ENCODE measurements at places on chromosomes 7 and 10. TPM values are rescaled to one million over a fixed set of nuclear protein-coding genes. Genes with fewer than 3 reads are reported as not detected.

GRCh38 chr7:103810112-103810744 lies 179.2 kb downstream of the RELN start:
- no peaks in the 10 kb centered on the region for H3K4me1 ChIP-seq
- no peaks in the 10 kb centered on the region for H3K27me3 ChIP-seq
- peak overlapping the region; percentile 69 for H3K27ac ChIP-seq
- H3K4me3 ChIP-seq, result no peak overlapping the region
- no peaks in the 10 kb centered on the region for H3K36me3 ChIP-seq

- H3K4me3 ChIP-seq, result no peak overlapping the region
- H3K4me1 ChIP-seq, result no peaks in the 10 kb centered on the region
- no peaks in the 10 kb centered on the region for H3K36me3 ChIP-seq
- no peak for DNase-seq
- H3K27ac ChIP-seq, result no peak overlapping the region
Measured at GRCh38 chr10:105857268-105858264, 1216.5 kb downstream of the SORCS3 start.

DNA sequence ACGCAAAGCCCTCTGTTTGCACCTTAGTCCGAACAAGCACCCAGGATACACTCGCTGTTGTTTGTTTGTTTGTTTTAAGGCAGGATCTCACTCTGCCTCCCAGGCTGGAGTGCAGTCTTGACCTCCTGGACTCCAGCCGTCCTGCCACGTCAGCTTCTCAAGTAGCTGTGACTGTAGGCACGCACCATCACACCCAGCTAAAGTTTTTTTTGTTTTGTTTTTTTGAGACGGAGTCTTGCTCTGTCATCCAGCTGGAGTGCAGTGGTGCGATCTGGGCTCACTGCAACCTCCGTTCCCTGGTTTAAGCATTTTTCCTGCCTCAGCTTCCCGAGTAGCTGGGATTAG lies 76.8 kb downstream of the CTBP2 start:
- H3K27me3 ChIP-seq, result no peaks in the 10 kb centered on the region
- H3K4me3 ChIP-seq, result no peak overlapping the region
- peaks cover 6% of the 10 kb centered on the region for H3K36me3 ChIP-seq
- peak overlapping the region; percentile 95 for H3K27ac ChIP-seq
- DNase-seq, result peak; percentile 76

WNT8B gene
- not detected for total RNA-seq

CYP2C18 gene
- total RNA-seq, result 2.2 TPM

GRCh38 chr10:32376097-32376496 lies 29.1 kb upstream of the EPC1 start:
- no peak overlapping the region for H3K27ac ChIP-seq
- H3K36me3 ChIP-seq, result no peaks in the 10 kb centered on the region
- no peaks in the 10 kb centered on the region for H3K27me3 ChIP-seq
- DNase-seq, result no peak
- no peaks in the 10 kb centered on the region for H3K4me1 ChIP-seq

TMEM72 gene
- 19.3 TPM for total RNA-seq

DNA sequence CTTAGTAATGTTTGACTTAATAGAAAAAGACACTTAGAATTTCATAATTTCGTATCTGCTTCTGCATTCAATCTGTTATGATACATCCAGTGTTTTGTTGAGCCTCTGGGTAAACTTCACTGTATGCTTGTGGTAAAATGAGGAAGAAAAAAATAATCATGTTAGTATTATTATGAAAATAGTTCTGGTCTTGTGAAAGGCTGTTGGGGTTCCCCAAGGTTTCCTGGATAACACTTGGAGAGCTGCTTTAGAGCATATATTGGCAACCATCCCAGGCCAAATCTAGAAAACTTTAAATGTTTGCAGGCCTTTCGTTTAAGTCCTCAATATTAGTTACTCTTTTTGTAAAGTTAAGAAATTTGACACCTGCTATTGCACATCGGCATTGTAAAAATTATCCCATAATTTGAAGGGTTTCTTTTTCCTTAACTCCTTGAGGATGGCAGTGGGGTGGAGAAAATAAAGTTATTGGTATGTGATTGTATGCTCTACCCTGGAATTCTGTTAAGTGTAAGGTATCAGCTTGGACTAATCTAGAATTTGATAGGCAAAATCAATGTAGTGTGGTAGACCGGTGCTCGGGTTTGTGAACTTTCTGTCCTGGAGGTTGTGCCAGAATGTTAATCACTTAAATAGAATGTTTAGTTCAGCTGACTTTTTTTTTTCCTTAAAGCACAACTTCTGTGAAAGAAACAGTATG lies 54.5 kb downstream of the WAC start:
- peaks cover 35% of the 10 kb centered on the region for H3K36me3 ChIP-seq
- no peaks in the 10 kb centered on the region for H3K27me3 ChIP-seq
- no peak overlapping the region for H3K27ac ChIP-seq
- peaks cover 3% of the 10 kb centered on the region for H3K4me1 ChIP-seq
- DNase-seq, result peak; percentile 12
- no peak overlapping the region for H3K4me3 ChIP-seq

LIPF gene
- total RNA-seq, result not detected

AMPH gene
- total RNA-seq, result 1.2 TPM

DNA sequence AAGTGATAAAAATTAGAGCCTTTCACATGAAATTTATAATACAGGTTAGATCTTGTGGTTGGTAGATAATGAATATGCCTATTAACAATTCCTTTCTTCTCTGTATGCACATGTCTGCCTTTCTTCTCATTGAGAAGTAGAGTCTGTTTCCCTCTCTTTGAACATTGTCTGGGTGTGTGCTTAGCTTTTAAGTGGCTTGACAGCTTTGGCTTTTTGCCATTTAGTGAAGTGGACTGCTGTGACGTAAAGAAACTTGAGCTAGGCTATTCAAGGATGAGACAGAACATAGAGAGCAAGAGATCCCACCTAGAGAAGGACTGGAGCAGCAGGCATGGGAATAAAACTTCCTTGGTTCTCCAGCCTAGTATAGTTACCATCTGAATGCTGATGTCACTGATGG lies 996.7 kb upstream of the CELF2 start:
- no peaks in the 10 kb centered on the region for H3K4me1 ChIP-seq
- H3K36me3 ChIP-seq, result no peaks in the 10 kb centered on the region
- no peaks in the 10 kb centered on the region for H3K27me3 ChIP-seq
- DNase-seq, result no peak
- H3K27ac ChIP-seq, result no peak overlapping the region

- no peak overlapping the region for H3K27ac ChIP-seq
- no peak for DNase-seq
- no peaks in the 10 kb centered on the region for H3K4me1 ChIP-seq
- H3K27me3 ChIP-seq, result no peaks in the 10 kb centered on the region
- no peak overlapping the region for H3K4me3 ChIP-seq
Measured at GRCh38 chr7:3107228-3107763, 63.6 kb upstream of the CARD11 start.

- no peak for DNase-seq
- H3K4me1 ChIP-seq, result no peaks in the 10 kb centered on the region
- no peak overlapping the region for H3K4me3 ChIP-seq
- H3K27me3 ChIP-seq, result no peaks in the 10 kb centered on the region
Measured at GRCh38 chr10:68981074-68981473, 7.5 kb upstream of the KIFBP start.

Data from kidney (tissue), 22 donors.